ENCODE measurements at places on chromosomes 2 and 18. TPM values are rescaled to one million over a fixed set of nuclear protein-coding genes. Genes with fewer than 3 reads are reported as not detected.

DNA sequence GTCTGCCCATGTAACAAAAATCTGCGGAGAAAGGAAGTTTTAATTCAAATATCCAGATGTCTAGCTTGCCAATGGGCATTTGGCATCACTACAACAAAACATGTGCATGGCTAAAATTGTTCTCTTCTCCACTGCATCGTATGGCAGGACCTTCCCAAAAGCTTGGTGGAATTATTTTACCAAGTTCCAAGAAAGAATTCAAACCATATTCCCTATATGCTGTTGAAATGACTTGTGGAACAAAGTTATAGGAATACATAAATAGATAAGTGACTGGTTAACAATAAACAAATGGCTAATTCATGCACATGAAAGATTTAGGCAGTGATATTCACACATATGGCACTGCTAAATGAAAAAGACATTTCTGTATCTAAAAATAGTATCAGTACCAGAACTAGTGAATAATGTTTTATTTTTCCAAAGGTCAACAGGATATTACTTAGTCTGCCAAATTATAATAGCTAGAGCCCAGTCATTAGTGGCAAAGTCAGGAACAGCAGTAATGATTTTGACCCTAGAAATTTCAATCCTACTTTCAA is 425.4 kb upstream of the VRK2 start:
- no peaks in the 10 kb centered on the region for H3K27me3 ChIP-seq
- no peak for DNase-seq
- H3K4me1 ChIP-seq: no peaks in the 10 kb centered on the region
- H3K4me3 ChIP-seq: no peak overlapping the region
- no peaks in the 10 kb centered on the region for H3K36me3 ChIP-seq

GRCh38 chr2:44553456-44553855 is 191.7 kb downstream of the CAMKMT start:
- no peaks in the 10 kb centered on the region for H3K27me3 ChIP-seq
- DNase-seq: no peak
- H3K36me3 ChIP-seq: no peaks in the 10 kb centered on the region

Gene C1D
- 3.3 TPM for total RNA-seq

DNA sequence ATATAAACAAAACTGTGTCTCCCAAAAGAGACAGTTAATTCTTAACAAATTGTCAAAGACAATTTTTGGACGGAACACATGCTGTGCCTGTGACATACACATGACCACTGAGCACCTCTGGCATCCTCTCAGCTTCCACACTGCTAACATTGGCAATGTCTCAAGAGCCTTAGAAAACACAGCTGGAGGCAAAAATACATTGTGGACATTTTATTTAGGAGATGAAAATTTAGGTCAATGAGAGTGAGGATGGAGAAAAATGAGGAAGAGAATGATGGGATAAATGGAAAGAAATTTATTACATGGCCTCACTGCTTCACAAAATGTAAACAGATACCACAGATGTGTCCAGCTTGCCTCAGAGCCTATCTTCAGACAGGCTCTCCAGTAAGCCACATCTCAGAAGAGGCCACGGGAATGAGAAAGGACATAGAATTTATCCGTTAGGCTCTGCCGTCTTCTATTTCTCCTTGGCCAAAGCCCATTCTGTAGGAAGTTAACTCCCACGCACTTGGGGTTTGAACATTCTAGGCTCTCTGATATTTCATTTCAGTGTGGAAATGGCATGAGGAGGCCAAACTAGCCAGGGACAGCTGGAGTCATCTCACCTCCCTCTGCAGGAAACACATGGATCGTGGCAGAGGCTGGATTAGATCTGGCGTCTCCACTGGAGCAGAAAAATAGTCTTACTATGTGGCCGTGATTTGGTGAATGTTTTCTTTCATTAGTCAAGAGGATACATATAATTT is 519.4 kb upstream of the DSEL start:
- H3K36me3 ChIP-seq: no peaks in the 10 kb centered on the region
- H3K4me3 ChIP-seq: no peak overlapping the region
- H3K27me3 ChIP-seq: no peaks in the 10 kb centered on the region
- no peak overlapping the region for H3K27ac ChIP-seq
- H3K4me1 ChIP-seq: no peaks in the 10 kb centered on the region
- DNase-seq: no peak

Gene OR6B2
- not detected for total RNA-seq

Gene PROKR1
- not detected for total RNA-seq

Gene RAB6D
- not detected for total RNA-seq

DNA sequence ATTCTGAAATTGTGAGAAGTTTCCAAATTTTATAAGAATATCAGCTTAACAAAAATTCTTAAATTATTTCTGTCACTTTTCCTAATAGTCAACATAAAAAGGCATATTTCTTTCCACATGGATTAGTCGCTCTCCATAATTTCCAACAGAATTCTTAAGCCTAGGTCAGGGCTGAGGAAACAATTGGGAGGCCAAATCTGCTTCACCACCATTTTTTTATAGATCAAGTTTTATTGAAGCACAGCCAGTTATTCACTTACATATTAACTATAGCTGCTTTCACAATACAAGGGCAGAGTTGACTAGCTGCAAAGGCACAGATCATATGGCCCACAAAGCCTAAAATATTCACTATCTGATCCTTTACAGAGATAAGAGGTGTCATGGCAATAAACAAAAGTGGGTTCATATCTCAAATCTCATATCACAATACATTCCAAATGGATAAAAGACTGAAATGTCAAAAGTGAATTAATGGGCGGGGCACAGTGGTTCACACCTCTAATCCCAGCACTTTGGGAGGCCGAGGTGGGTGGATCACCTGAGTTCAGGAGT is 18.7 kb downstream of the MEMO1 start:
- no peak overlapping the region for H3K4me3 ChIP-seq
- DNase-seq: no peak
- H3K4me1 ChIP-seq: peaks cover 2% of the 10 kb centered on the region
- no peaks in the 10 kb centered on the region for H3K36me3 ChIP-seq
- H3K27ac ChIP-seq: no peak overlapping the region

GRCh38 chr2:171271971-171272436 is 111.3 kb upstream of the TLK1 start:
- no peak overlapping the region for H3K27ac ChIP-seq
- no peaks in the 10 kb centered on the region for H3K36me3 ChIP-seq
- no peaks in the 10 kb centered on the region for H3K27me3 ChIP-seq

GRCh38 chr2:217316743-217317142 is 456.9 kb upstream of the TNP1 start:
- no peaks in the 10 kb centered on the region for H3K36me3 ChIP-seq
- no peaks in the 10 kb centered on the region for H3K4me1 ChIP-seq
- no peaks in the 10 kb centered on the region for H3K27me3 ChIP-seq
- no peak overlapping the region for H3K27ac ChIP-seq

Gene ZNF407
- 12.2 TPM for total RNA-seq

Gene RAPH1
- total RNA-seq: 82.8 TPM

DNA sequence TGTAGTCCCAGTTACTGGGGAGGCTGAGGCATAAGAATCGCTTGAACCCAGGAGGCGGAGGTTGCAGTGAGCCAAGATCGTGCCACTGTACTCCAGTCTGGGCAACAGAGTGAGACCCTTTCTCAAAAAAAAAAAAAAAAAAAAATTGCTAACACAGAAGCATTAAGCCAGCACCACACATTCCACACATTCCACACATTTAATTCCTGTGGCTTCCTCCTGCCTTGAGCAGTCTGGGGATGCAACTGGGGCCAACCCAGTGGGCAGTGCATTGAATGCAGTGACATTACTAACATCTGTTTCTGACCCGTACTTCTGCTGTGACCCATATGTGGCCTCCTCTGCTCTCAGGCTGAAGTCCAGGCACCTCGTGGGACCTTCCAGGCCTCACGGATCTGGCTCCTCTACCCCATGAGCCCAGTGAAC is 107.0 kb downstream of the BCL2L11 start:
- no peaks in the 10 kb centered on the region for H3K27me3 ChIP-seq
- no peak overlapping the region for H3K27ac ChIP-seq
- no peak overlapping the region for H3K4me3 ChIP-seq
- DNase-seq: no peak
- no peaks in the 10 kb centered on the region for H3K4me1 ChIP-seq
- no peaks in the 10 kb centered on the region for H3K36me3 ChIP-seq

GRCh38 chr2:155381436-155381835 is 682.9 kb downstream of the KCNJ3 start:
- no peaks in the 10 kb centered on the region for H3K27me3 ChIP-seq
- no peak for DNase-seq
- H3K4me1 ChIP-seq: no peaks in the 10 kb centered on the region
- no peak overlapping the region for H3K4me3 ChIP-seq
- H3K27ac ChIP-seq: no peak overlapping the region

Gene KHK
- total RNA-seq: 10.4 TPM

- H3K4me1 ChIP-seq: peaks cover 5% of the 10 kb centered on the region
- DNase-seq: no peak
- no peak overlapping the region for H3K4me3 ChIP-seq
- H3K36me3 ChIP-seq: no peaks in the 10 kb centered on the region
Observed at GRCh38 chr2:26988058-26988860, 17.8 kb downstream of the MAPRE3 start.

Gene AGPS
- 53.9 TPM for total RNA-seq

- no peaks in the 10 kb centered on the region for H3K27me3 ChIP-seq
- H3K4me3 ChIP-seq: no peak overlapping the region
- H3K27ac ChIP-seq: no peak overlapping the region
- H3K36me3 ChIP-seq: no peaks in the 10 kb centered on the region
Observed at GRCh38 chr2:227780981-227781615, 32.5 kb upstream of the CCL20 start.

Gene NYAP2
- 0.15 TPM for total RNA-seq

Gene MAP3K19
- 27.2 TPM for total RNA-seq

Gene MDH1B
- 3.3 TPM for total RNA-seq

Gene KYNU
- total RNA-seq: 9.4 TPM

DNA sequence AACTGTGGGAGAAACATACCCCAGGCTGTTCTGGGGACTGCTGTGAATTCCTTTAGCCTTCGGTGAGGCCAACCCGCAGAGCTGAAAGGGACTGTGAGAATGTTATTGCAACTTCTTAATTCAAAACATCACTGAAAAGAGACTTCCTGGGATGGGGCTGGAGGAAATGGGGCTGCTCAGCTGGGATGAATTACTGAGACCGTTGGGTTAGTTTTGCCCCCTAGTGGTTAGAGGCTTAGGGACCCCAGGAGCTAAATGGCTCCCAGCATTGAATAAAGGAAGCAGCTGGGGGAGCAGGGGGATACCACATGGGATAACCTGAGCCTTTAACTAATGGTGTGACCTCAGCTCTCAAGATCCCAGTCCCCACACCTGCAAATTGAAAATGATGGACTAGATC is 941.1 kb upstream of the FANCL start:
- H3K27me3 ChIP-seq: no peaks in the 10 kb centered on the region
- no peak for DNase-seq
- H3K27ac ChIP-seq: no peak overlapping the region

DNA sequence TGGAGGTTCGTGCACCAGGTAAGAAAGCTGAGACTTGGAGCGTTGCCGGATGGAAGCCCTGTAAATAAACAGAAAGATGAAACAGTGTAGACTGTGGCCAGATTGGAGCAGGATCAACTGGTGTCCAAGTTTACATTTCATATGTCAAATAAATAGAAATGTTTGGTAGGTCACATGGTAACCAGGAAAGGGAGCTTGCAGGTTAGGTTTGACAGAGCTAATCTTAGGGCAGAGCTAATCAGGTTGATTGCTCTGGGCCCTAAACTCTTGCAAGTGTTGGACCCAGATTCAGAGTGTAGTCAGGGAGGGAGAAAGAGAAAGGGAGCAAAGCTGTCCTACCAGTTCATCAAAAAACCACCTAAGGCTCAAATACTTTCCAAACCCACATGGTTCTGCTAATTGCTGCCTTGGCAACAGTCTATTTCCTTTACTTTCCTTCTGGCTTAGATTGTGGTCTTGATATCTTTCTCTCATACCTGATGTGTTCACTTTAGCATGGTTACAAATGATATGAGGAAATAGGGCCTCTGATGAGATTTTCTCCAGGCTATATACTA is 63.2 kb downstream of the G6PC2 start:
- no peaks in the 10 kb centered on the region for H3K4me1 ChIP-seq
- H3K4me3 ChIP-seq: no peak overlapping the region
- no peaks in the 10 kb centered on the region for H3K27me3 ChIP-seq
- H3K36me3 ChIP-seq: no peaks in the 10 kb centered on the region
- H3K27ac ChIP-seq: no peak overlapping the region

DNA sequence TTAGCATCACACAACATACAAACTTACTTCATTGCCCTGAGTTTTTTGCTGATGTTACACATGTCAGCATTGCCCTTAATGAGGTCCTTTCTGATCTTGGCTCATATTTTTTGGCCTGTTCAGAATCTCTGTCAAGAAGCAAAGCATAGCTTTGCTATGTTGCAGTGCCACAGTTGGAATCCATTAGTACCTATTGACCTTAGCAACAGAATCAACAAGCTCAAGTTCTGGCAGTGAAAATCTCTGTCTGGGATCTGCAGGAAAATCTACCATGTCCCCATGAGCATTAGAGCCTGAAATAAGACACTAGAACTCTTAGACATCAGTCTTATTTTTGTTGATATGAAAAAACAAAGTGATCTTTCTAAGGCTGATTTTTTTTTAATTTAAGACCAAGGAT is 105.6 kb upstream of the FHL2 start:
- no peaks in the 10 kb centered on the region for H3K4me1 ChIP-seq
- H3K27ac ChIP-seq: no peak overlapping the region
- no peaks in the 10 kb centered on the region for H3K27me3 ChIP-seq
- no peaks in the 10 kb centered on the region for H3K36me3 ChIP-seq

DNA sequence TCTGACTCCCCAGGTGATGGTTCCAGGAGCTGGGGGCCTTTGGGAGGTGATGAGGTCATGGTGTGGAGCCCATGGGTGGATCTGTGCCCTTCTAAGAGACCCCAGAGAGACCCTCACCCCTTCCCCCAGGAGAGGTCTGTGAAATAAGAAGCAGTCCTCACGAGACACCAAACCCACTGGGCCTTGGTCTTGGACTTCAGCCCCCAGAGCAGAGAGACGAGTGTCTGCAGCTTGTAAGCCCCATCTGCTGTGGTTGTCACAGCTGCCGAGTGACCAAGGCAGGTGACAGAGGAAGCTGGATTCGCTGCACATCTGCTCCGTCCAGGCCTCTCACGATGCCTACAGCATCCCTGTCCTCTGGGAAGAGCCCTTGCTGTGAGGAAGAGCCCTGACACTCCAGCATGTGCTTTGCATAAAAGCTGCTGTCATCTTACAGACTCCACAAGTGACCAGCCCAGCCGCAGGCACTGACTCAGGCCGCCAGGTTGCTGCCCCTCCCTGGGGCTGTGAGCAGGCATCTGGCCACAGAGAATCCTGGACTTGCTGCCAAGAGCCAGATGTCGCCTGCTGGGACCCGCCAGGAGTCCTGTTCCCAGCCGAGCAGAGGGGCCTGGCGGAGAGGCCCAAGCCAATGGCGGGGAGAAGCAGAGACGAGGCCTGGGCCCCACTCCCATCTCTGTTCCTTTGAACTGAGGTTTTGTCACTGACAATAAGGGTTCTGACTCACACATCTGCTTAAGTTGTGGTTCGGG is 150.8 kb downstream of the PXDN start:
- DNase-seq: no peak
- no peaks in the 10 kb centered on the region for H3K36me3 ChIP-seq
- H3K27ac ChIP-seq: no peak overlapping the region
- H3K4me3 ChIP-seq: no peak overlapping the region
- peaks cover 28% of the 10 kb centered on the region for H3K4me1 ChIP-seq
- no peaks in the 10 kb centered on the region for H3K27me3 ChIP-seq

- H3K4me3 ChIP-seq: no peak overlapping the region
- no peak for DNase-seq
- H3K36me3 ChIP-seq: no peaks in the 10 kb centered on the region
- peaks cover 25% of the 10 kb centered on the region for H3K4me1 ChIP-seq
- no peaks in the 10 kb centered on the region for H3K27me3 ChIP-seq
Observed at GRCh38 chr2:55111230-55111569, 60.9 kb upstream of the RTN4 start.
